ENCODE measurements at places on chromosomes 1 and 21.

- no peak for DNase-seq
Observed at GRCh38 chr1:213083112-213083445, 32.0 kb downstream of the RPS6KC1 start.

DNA sequence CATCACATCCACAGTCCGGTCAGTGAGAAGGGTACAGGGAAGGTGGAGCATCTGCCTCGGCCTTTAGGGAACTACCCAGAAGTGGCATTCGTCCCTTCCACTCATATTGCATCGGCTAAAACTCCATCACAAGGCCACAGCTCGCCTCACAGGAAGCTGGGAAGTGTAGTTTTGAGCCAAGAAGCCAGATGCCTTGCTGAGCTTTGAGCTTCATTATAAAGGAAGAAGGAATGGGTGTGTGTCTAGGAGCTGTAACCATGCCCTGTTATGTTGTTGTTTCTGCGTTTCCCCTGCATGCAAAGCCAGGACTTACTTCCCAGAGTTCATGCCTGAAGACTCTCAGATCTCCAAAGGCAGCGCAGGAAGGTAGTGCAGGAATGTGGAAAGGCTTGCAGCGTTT lies 61.1 kb downstream of the OPTC start:
- DNase-seq: no peak

DNA sequence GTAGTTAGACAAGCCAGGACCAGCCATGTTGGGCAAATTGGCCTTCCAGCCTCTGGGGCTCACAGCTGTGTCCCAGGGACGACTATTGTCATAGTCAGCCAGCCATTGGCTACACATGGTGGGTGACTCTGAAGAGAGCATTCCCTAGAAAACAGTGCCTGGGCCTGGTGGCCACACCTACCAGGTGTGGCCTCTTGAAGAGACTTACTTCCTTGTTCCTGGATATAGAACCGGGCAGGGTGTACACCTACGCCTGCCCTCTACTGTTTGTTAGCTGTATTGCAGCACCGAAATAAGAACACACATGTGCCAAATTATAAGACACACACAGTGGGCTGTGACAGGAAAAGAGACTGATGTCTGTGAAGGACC lies 134.6 kb upstream of the ARHGEF16 start:
- no peak for DNase-seq

- DNase-seq: no peak
Observed at GRCh38 chr21:38455403-38455802, 42.9 kb downstream of the ERG start.

DNA sequence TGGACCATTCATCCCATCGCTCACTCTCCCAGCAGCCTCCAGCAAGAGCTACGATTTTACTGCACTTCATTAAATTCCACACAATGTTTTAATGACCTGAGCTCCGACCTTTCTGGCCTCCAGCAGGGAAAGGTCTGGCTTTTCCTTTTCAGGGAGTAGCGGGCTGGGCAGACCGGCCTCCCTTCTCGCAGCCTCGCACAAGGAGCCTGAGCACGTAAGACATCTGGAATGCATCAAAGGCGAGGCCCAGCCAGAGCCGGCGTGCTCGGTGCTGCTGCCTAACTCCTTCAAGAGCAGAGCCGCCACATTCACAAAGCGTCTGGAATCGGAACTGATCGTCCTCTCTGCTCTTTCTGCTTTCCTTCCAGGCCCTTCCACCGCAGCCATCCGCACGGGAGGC lies 32.5 kb upstream of the FHAD1 start:
- DNase-seq: no peak

DNA sequence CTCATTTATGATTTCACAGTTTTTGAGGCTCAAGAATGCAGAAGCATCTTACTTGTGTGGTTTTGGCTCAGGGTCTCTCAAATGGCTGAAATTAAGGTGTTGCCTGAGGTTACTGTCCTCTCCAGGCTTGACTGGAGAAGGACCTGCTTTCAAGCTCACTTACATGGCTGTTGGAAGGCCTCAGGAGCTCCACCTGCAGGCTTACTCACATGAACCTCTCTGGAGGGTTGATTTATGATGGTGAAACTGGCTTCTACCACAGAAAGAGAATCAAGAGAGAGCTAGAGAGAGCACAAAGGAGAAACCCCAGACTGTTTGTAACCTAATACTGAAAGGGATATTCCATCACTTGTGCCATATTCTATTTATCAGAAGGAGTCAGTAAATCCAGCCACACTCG lies 6.2 kb upstream of the KCNK2 start:
- no peak for DNase-seq

- no peak for DNase-seq
Observed at GRCh38 chr1:176205332-176205914, 1.7 kb downstream of the COP1 start.

- DNase-seq: no peak
Observed at GRCh38 chr1:36559061-36559460, 76.3 kb upstream of the CSF3R start.

Measured in NCI-H446 treated with DMSO at 0.1 percent for 48 hours (cell line).